ENCODE measurements at places on chromosomes 2 and 18.

DNA sequence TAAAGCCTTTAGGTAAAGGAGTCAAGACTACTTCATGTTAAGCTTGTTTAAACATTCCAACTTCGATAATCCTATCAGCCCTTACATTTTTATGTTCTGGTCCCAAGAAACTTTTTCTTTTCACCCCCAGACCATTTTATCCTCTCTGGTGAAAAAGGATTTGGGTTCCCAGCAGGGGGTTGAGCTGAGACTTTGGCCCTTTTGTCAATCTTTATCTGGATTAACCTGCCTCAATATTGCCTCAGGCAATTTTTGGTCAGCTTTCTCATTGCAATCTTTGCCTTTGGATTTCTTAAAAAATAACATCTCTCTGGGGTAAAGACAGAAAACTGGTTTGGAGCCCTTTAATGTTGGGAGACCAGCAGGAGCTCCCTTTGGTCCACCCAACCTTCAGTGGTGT is 33.9 kb upstream of the CSRNP3 start:
- no peak for DNase-seq

DNA sequence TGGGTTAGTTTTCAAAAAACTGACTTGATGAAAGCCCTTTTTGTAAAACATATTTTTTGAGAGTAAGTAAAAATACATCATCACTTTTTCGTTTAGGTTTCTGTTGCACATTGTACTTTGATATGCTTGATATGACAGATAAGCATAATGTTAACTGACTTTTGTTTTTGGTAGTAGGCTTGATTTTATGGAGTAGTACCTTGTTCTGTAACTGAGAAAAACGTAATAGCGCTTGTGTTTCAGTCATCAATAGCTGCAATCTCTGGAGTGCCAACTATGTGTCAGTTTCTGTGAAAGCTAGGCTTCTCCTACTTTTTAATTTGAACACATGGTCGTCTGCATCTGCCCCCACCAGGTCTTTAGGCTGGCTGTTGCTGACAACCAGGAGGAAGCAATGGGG is 1.3 kb downstream of the LCLAT1 start:
- no peak for DNase-seq

GRCh38 chr2:228107846-228108245 is 73.6 kb downstream of the SPHKAP start:
- no peak for DNase-seq

DNA sequence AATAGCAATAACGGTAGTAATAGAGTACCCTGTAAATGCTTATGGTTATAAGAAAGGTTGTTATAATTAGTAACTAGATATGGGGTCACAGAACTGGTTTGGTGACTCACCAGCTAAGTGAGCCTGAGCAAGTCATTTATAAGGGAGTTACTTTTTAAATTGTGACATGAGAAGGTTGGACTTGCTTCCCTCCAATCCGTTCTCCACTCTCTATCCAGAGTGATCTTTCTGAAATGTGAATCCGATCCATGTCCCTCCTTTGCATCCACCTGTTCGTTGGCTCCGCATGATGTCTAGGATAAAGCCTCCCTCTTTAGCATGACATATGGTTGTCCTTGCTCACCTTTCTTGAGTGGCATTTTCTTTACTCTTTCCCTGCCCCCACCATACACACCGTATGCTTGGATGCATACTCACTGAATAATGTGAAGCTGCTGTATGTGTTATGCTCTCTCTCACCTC is 83.1 kb downstream of the CDC42EP3 start:
- DNase-seq, result no peak

GRCh38 chr2:178478130-178478438 is 316 bp downstream of the FKBP7 start:
- DNase-seq, result no peak

- DNase-seq, result no peak
Observed at GRCh38 chr2:189347540-189347939, 93.7 kb upstream of the WDR75 start.

DNA sequence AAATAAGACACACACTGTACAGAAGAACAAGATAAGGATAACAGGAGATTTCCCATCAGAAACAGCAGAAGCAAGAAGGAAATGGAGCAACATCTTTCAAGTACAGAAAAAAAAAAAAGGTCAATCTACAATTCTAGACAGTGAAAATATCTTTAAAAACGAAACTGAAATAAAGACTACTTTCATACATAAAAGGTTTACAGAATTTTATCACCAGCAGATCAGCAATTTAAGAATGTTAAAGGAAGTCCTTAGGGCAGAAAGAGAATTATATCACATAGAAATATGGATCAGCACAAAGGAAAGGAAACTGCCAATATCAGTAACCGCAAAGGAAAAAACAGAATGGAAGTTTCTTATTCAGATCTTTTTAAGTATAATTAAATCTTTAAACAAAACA is 931.0 kb downstream of the EPHA4 start:
- DNase-seq, result no peak

GRCh38 chr2:233387667-233388528 is 33.6 kb downstream of the DGKD start:
- no peak for DNase-seq

- DNase-seq, result no peak
Observed at GRCh38 chr2:34474646-34475045, 875.5 kb upstream of the FAM98A start.

DNA sequence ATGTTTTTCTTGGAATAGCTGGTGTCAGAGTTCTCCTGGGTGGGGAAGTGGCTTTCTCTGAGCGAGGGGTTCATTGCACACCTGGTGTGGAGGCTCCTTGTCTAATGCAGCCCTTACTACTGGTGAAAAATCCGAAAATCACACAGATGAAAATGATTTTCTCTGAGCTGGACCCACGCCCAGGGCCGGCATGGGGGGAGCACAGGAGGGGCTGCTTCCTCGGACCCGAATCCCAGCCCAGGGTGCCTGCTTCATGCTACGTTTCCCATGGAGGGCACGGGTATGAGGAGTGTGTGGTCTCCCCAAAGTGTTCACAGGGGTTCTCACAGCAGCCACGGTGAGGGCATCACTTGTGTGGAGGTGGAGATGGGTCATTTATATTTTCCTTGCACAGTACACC is 288.0 kb upstream of the HDAC4 start:
- no peak for DNase-seq

DNA sequence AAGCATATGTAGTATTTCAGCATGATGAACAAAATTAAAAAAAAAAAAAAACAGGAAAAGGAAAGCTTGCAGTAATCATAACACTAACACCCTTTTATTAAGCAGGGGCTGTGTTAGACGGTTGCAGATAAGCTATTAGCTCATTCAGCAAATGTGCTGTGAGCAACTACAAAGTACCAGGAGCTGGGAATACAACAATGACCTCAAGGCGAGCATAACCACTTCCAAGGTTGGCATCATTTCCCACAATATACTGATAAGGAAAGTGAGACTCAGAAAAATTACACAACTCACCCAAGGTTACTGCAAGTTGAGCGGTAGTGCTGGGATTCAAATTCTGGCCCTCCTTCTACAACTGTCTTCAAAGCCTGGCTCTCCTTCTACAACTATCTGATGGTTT is 38.2 kb upstream of the ACTR3 start:
- DNase-seq, result no peak

Data from stimulated activated CD8-positive, alpha-beta memory T cell treated with anti-CD3 and anti-CD28 coated beads, Interleukin-15, amount 100 ng/mL, for 4 hours (primary cell).